ENCODE measurements at places on chromosomes 5 and 9.

- DNase-seq: no peak
Observed at GRCh38 chr9:130542457-130543228, 36.7 kb upstream of the FUBP3 start.

- DNase-seq: peak; percentile 79
Observed at GRCh38 chr9:127955294-127956015, 17.8 kb upstream of the DPM2 start.

DNA sequence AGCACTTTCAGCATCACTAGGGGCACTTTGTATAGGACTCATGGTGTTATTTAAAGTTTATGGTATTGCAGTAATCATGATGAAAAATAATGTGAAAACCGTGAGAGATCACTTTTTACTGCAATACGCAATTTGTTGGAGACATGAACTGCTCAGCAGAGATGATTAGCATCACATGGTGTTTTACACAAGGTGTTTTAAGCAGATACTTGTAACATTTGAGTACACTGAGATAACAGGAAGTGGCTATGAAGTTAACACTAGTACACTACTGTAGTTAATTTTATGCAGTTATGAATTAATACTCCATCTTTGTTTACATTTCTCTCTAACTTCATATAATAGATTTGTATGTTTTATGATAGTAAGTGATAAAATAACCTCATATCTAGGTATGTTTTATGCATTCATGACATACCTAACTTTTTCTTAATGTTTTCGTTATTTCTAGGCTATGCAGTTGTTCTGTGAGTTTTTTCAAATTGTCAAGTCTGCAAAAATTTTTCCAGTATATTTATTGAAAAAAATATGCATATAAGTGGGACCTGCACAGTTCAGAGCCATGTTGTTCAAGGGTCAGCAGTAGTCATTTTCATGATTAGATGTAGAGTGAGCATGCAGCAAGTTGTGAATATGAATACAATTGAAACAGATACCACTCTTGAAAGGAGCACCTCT is 13.0 kb downstream of the SUB1 start:
- DNase-seq: no peak

- DNase-seq: no peak
Observed at GRCh38 chr5:112117551-112117950, 301.5 kb downstream of the EPB41L4A start.

DNA sequence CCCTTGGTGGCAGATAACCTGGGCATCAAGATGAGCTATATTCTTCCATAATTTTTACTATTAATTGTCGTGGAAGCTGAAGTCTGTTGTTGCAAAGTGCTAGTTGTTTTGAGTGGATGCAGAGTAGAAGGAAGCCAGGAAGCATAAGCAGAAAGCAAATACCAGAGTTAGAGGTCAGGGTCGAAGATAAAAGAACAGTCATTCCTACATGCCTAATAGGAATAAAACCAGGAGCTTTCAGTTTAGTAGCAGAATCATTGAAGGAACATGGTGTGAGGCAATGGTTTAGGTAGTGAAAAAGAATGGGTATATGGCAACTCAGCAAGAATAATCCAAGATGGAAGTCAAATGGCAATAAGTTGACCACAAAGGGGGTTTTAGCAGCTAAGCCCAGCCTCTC is 121.6 kb upstream of the FST start:
- no peak for DNase-seq

GRCh38 chr5:115737452-115737851 is 79.0 kb downstream of the CDO1 start:
- DNase-seq: no peak

GRCh38 chr9:87343816-87344430 is 153.7 kb upstream of the DAPK1 start:
- no peak for DNase-seq

GRCh38 chr9:135887585-135888050 is 19.7 kb downstream of the CAMSAP1 start:
- DNase-seq: no peak

DNA sequence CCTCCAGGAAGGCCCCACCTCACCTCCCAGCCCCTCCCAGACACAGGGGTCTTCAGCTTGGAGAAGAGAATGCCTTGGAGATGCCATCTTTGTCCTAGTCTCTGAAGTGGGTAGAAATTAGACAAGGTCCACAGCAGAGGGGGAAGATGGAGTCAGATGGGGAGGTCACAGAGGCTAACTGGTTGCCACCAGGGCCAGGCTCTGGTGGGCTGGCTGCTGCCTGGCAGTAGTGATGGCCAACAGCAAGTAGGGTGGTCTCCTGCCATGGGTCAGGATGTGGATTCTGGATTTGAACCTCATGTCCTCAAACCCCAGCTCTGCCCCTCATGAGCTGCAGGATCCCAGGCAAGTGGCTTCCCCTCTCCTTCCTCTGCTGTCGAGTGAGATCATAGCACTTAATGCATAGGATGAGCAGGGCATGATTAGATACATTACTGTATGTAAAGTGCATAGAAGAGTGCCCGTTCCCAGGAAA is 38.7 kb upstream of the NEK6 start:
- no peak for DNase-seq

- no peak for DNase-seq
Observed at GRCh38 chr5:150195736-150196485, 6.0 kb downstream of the SLC6A7 start.

- no peak for DNase-seq
Observed at GRCh38 chr5:54257366-54258118, 52.8 kb downstream of the ARL15 start.

DNA sequence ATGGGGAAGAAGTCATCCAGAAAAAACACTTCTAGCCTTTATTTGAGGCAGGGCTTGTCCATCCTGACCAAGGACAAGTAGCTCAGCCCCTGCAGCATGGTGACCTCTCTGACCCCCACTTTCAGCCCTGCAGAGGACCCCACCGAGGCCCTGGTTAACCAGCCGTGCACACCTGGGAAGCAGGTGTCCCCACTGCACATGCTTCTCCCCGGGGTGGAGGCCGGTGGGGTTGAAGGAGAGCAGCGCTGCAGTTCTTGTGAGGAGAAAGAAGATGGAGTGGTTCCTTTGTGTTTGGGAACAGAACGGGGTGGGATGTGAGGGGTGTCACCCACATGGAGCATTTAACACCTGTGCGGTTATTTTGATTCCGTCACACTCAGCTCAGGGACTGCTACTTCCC is 21.1 kb upstream of the ZBTB34 start:
- DNase-seq: no peak

- DNase-seq: no peak
Observed at GRCh38 chr9:126128494-126129142, 198.0 kb upstream of the MVB12B start.

DNA sequence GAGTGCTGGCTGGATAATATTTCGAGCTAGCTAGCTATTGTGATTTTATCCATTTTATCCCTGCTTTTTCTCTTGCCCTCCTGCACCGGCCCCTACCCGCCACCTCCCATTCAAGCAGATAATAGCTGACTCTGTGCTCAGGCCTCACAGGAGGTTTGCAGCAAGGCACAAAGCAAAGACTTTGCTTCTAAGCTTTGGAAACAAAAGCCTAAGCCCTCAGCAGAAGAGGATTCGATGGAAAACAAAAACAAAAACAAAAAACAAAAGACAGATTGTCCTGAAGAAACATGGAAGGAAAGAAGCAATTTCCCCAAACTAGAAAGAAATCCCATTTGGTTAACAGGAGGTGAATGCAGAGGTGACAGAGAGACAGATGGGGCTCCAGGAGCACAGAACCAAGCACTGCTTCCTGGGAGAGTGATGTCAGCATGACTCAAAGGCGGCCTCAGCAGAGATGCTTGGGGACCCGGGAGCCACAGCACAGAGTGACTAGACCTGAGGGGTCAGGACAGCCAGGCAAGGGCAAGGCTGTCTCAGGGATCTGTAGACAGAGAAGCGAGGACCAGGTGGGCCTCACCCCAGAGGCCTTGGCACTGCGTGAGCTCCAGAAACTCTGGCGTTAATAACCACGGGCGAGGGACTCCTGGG is 28.4 kb downstream of the MTX3 start:
- DNase-seq: peak; percentile 43

DNA sequence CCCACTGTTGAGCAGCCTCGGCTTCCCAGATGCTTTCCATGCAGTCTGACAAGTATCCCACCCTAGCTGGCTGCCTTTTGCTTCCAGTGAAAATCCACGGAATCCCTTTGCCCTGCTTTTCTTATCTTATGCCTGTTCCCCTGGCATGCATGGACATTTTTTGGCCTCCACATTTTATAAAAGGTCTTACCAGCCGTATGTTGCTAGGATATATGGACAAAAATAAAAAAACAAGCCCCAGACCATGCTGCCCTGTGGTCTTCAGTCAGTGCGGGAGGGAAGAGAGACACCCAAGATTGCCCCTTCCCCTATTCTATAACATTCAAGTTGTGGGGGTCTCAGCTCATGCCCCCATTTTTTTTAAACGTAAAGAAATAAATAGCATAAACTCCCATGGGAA is 129.6 kb downstream of the COL23A1 start:
- no peak for DNase-seq

DNA sequence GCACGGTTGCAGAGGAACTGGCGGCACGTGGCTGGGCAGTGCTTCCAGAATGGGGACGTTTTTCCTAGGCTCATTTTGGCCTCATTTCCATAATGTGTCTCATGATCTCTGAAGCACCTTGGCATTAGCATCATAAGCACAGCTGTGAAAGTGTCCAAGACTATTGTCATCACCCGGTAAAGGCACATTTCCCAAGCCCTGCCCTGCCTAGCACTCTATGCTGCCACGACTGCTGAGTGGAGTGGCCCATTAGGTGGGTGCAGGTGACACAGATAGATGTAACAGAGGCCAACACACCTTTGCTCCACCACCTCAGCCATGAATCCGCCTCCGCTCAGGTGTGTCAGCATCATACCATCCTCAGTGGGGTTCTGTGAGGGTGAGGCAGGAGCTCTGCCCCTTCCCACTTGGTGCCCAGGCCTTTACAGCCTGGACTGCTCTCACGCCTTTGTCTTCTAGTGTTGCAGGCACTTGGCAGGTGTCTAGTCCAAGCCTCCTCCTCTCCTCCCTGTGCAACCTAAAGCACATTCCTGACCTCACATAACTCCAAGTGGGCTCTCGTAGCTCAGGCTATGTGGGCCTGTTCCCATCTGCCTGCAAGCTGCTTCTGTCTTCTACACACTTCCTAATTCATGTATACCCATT is 213.0 kb downstream of the FSTL4 start:
- no peak for DNase-seq

DNA sequence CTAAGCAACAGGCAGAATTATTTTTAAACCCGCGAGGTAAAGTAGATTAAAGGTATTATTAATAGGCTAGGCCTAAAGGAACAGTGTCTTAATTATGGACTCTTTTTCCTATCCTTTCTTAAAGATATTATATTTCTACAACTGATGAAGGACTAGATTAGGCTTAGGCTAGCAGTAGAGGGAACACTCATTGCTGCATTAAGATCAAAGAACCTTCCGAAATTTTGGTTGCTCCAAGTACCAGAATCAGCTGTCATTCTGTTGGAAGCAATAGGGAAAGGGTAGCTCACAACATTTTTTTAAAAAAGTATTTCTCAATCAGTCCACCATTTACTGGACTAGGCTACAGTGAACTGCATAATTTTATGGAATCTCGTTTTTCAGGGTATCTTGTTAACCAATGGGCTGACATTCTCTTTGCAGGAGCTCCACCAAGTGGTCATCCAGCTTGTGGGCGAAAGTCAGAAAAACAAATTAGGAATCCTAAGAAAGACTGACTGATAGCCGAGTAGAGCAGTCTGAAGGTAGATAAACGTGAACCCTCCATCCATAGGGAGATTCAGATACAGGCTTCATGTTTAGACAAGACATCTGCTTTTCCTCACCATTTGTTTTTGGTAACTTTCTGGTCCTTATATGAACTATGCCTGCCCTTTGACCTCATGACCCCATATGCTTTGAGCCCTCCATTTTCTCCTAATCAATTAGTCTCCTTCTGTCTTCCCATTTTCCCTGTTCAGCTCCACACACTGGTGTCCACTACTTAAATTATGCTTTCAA is 103.6 kb upstream of the CHD1 start:
- DNase-seq: no peak

- no peak for DNase-seq
Observed at GRCh38 chr5:163941079-163941478, 435.7 kb downstream of the MAT2B start.

DNA sequence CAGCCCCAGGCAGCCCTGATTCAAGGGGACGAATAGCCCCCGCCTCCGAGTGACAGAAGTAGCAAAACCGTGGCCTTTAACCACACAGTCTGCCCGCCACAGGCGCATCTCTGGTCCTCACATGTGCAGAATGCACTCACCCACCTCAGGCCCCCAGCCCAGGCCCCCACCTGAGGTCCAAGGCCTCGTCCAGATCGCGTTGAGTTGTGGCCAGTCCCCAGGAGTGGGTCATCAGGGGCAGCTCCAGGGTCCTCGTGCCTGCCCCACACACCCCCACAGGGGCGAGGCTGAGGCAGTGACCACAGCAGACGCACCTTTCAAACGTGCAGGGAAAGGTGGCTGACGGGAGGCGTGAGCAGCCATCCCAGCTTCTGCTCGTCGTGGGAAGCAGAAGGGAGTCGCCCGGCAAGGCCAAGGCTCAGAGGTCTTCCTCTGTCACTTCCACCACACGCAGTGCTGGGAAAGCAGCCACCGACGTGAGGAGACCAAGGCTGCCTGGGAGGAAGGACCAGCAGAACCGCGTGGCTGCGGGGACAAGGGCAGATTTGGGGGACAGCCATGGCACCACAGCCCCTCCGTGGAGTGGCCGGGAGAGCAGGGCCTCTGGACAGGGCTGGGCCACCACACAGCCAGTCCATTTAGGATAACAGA is 77.8 kb upstream of the OTULINL start:
- DNase-seq: no peak

- DNase-seq: no peak
Observed at GRCh38 chr9:89801341-89801740, 196.5 kb downstream of the GADD45G start.

DNA sequence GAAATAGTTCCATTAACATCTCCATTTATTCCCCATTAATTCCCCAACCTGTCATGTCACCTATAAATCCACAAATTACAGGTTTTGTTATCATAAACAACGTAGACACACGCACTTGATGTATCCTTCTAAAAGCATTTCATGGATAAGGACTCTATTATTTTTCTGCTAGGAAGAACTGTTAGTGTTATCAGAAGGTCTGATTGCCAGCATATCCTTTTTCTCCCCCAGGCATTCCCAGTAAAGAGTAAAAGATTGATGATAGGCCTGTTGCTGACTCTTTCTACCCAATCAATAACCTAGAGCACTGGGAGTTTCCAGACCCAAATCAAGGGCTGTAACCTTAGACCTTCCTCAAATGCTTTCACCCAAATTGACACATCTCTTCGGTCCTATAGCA is 60.8 kb downstream of the RFK start:
- DNase-seq: no peak

- DNase-seq: no peak
Observed at GRCh38 chr5:174520420-174521396, 203.7 kb upstream of the MSX2 start.

DNA sequence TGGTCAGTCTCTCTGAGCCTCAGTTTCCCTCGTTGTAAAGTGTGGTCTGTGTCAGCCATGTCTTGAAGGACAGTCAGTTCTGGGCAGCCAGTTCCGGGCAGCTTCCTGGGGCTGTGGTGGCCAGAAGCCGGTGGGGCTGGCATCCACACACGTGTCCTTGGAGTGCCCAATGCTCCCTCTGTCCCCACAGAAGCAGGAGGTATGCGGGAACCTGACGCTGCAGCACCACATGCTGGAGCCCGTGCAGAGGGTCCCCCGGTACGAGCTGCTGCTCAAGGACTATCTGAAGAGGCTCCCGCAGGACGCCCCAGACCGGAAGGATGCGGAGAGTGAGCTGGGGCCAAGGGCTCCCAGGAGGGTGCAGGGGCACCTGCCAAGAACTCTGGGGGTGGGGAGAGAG is 48.4 kb upstream of the SUSD3 start:
- DNase-seq: no peak

- DNase-seq: peak; percentile 64
Observed at GRCh38 chr9:126722922-126723806, 81.7 kb upstream of the ZBTB43 start.

GRCh38 chr5:16260000-16260399 is 80.4 kb upstream of the MARCHF11 start:
- DNase-seq: no peak

Data from stimulated activated CD4-positive, alpha-beta T cell treated with anti-CD3 and anti-CD28 coated beads, Interleukin-12 subunit alpha, Interleukin-12 subunit beta, amount 100 ng/mL, for 48 hours (primary cell).